ENCODE measurements at places on chromosomes 6 and 20. TPM values are rescaled to one million over a fixed set of nuclear protein-coding genes. Genes with fewer than 3 reads are reported as not detected.
A peak's percentile ranks its signal among the peaks of the same experiment; 100 is the strongest.

- H3K4me3 ChIP-seq = no peak overlapping the region
- peaks cover 5% of the 10 kb centered on the region for H3K4me1 ChIP-seq
- H3K36me3 ChIP-seq = no peaks in the 10 kb centered on the region
- no peak overlapping the region for H3K27ac ChIP-seq
Measured at GRCh38 chr6:131367206-131367873, 205.7 kb upstream of the ARG1 start.

- no peaks in the 10 kb centered on the region for H3K27me3 ChIP-seq
- no peak for DNase-seq
- no peak overlapping the region for H3K4me3 ChIP-seq
- no peaks in the 10 kb centered on the region for H3K36me3 ChIP-seq
- no peak overlapping the region for H3K27ac ChIP-seq
- peaks cover 7% of the 10 kb centered on the region for H3K4me1 ChIP-seq
Measured at GRCh38 chr6:150549007-150549406, 50.7 kb upstream of the PLEKHG1 start.

DNA sequence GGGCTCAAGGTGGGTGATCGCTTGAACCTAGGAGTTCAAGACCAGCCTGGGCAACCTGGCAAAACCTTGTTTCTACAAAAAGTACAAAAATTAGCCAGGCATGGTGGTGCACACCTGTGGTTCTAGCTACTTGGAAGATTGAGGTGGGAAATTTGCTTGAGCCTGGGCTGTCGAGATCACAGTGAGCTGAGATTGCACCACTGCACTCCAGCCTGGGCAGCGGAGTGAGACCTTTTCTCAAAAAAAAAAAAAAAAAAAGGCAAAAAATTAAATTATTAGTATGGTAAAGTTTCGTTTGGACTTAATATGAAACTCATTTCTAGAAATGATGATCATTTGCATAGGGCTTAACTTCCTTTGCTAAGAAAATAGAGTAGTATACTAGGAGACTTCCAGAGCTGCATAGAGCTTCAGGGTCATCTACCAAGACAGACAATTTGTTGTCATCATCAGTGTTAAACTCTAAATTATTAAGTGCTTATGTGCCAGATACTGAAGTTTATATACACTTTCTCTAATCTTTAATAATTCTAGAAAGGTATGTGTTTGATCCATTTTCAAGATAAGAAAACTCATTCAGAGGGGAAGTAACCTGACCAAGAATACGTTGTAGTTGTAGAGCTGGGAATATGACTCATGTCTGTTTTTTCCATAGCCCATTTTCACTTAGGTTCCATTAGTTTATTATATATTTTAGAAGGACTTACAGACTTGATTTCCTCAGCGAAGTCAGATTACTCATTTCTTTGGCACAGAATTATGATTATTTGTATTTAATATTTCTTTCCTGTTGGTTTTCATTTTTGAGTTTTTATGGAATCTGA, 84.5 kb downstream of the SLC16A10 start:
- no peaks in the 10 kb centered on the region for H3K36me3 ChIP-seq
- no peaks in the 10 kb centered on the region for H3K4me1 ChIP-seq
- no peak overlapping the region for H3K27ac ChIP-seq
- DNase-seq = no peak
- no peaks in the 10 kb centered on the region for H3K27me3 ChIP-seq

The RAET1L gene
- 1.6 TPM for total RNA-seq

GRCh38 chr6:152952045-152952444, 30.8 kb downstream of the FBXO5 start:
- H3K36me3 ChIP-seq = no peaks in the 10 kb centered on the region
- DNase-seq = no peak

The MEP1A gene
- not detected for total RNA-seq

GRCh38 chr6:127634178-127634577, 57.2 kb downstream of the C6orf58 start:
- no peak overlapping the region for H3K27ac ChIP-seq
- DNase-seq = no peak
- H3K27me3 ChIP-seq = no peaks in the 10 kb centered on the region

- H3K27me3 ChIP-seq = no peaks in the 10 kb centered on the region
- H3K36me3 ChIP-seq = peaks cover 27% of the 10 kb centered on the region
- no peak overlapping the region for H3K27ac ChIP-seq
- H3K4me1 ChIP-seq = no peaks in the 10 kb centered on the region
Measured at GRCh38 chr6:43334466-43335095, 26.0 kb upstream of the CRIP3 start.

DNA sequence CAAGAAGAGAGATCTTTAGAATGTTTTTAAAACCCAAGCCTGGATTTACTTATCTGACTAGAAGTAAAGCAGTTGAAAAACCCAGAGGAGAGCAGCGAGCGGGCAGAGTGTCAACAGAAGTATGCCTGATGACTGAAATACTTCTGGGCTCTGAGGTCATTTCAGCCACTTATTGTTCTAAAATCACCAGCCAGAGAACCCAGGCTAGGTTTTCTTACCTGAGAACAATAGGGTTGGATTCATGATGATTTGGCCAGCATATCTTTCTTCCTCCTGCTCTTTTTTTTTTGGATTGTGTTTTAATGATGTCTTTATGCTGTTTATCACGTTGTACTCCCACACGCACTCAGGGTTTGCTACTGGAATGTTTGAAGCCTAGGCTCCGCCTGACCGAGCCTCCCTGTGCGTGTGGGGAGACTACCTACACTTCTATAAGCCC, 63.0 kb upstream of the KIF25 start:
- peak overlapping the region; percentile 18 for H3K4me3 ChIP-seq
- peak overlapping the region; percentile 67 for H3K27ac ChIP-seq
- no peak for DNase-seq
- peaks cover 13% of the 10 kb centered on the region for H3K36me3 ChIP-seq

GRCh38 chr6:1777921-1778685, 168.4 kb downstream of the FOXC1 start:
- no peak for DNase-seq
- H3K27ac ChIP-seq = no peak overlapping the region
- H3K4me3 ChIP-seq = no peak overlapping the region
- H3K27me3 ChIP-seq = no peaks in the 10 kb centered on the region
- no peaks in the 10 kb centered on the region for H3K36me3 ChIP-seq

DNA sequence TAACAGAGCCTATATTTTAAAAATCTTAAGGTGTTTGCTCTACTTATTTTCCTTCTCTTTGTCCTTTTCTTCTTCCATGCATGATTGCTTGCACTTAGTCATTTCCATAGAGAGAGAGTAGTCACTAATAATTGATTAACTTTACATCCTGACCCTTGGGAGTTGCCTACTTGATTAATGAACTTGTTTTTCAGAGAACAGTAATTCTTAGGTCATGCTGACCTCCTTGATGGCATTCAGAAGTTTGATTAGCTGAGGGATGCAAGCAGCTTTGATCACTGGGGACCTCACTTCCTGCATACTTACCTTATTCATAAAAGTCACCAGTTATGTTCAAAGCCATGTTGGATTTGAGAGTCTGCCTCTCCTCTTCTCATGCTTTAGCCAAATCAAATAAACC, 715.6 kb upstream of the ID4 start:
- no peaks in the 10 kb centered on the region for H3K27me3 ChIP-seq
- DNase-seq = no peak
- no peaks in the 10 kb centered on the region for H3K36me3 ChIP-seq
- no peaks in the 10 kb centered on the region for H3K4me1 ChIP-seq
- no peak overlapping the region for H3K27ac ChIP-seq

DNA sequence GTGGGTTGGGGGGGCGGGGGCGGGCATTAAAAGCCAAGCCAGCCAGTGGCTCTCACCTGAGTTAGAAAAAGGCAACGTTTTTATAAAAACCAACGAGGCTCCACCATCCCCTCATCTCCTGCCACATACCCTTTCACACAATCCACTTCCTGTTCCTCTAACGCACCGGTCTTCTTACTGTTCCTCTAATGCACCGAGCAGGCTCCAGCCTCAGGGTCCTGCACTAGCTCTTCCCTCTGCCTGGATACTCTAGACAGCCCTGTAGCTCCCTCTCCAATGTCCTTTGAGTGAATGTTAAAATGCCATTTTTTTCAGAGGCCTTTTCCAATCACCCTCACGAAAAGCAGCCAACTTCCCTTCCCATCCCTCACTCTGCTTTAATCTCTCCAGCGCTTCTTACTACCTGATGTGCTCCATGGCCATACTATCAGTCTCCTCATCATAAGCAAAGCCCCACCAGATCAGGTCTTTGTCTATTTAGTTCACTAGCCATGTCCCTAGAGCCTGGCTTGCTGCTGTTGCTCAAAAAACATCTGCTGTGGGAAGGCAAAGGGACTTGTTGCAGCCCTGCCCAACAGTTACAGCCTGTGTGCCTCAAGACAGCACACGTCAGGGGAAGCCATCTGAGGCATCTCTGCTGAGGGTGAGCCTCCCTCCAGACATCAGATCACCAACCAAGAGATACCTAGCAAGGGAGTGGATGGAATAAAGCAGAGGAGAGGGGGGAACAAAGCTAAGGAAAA, 3.9 kb downstream of the FKBP1A start:
- no peaks in the 10 kb centered on the region for H3K36me3 ChIP-seq
- no peak for DNase-seq
- peak overlapping the region; percentile 6 for H3K4me3 ChIP-seq
- peak overlapping the region; percentile 36 for H3K27ac ChIP-seq
- H3K4me1 ChIP-seq = peaks cover 63% of the 10 kb centered on the region
- H3K27me3 ChIP-seq = no peaks in the 10 kb centered on the region

DNA sequence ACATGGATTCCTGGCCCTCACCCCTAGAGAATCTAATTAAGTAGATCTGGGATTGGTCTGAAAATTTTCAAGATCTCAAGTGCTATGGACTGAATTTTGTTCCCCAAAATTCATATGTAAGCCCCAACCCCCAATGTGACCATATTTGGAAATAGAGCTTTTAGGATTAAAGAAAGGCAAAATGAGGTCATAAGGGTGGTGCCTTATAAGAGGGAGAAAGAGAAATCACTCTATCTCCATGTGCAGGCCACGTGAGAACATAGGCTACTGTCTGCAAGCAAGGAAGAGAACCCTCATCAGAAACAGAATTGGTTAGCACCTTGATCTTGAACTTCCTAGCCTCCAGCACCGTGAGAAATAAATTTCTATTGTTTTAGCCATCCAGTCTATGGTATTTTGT, 8.5 kb upstream of the DSE start:
- H3K4me1 ChIP-seq = peaks cover 4% of the 10 kb centered on the region
- H3K27me3 ChIP-seq = no peaks in the 10 kb centered on the region
- no peak for DNase-seq
- no peak overlapping the region for H3K27ac ChIP-seq
- no peaks in the 10 kb centered on the region for H3K36me3 ChIP-seq

DNA sequence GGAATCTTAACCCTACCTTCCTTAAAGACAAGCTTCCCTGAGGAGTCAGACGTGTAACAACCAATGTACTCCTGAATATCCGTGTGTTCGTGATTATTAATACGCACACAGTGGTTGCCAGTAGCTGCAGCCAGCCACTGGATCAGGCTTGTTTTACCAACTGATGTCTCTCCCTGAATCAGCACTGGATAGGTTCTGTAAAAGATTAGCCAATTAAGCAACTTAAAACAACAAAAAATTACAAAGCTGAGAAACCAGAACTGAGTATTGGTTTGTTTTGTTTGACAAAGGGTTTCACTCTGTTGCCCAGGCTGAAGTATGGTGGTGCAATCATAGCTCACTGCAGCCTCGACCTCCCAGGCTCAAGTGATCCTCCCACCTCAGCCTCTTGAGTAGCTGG, 69.3 kb downstream of the MDN1 start:
- H3K27ac ChIP-seq = no peak overlapping the region
- DNase-seq = no peak
- no peak overlapping the region for H3K4me3 ChIP-seq
- H3K36me3 ChIP-seq = peaks cover 89% of the 10 kb centered on the region
- no peaks in the 10 kb centered on the region for H3K27me3 ChIP-seq
- H3K4me1 ChIP-seq = no peaks in the 10 kb centered on the region

- H3K36me3 ChIP-seq = no peaks in the 10 kb centered on the region
- DNase-seq = no peak
- H3K27me3 ChIP-seq = no peaks in the 10 kb centered on the region
- H3K4me3 ChIP-seq = no peak overlapping the region
- H3K4me1 ChIP-seq = peaks cover 7% of the 10 kb centered on the region
Measured at GRCh38 chr6:141488488-141488887, 644.2 kb upstream of the GJE1 start.

- no peak for DNase-seq
- H3K27me3 ChIP-seq = no peaks in the 10 kb centered on the region
- no peak overlapping the region for H3K27ac ChIP-seq
- H3K36me3 ChIP-seq = no peaks in the 10 kb centered on the region
Measured at GRCh38 chr20:830011-830521, 3.4 kb upstream of the FAM110A start.

DNA sequence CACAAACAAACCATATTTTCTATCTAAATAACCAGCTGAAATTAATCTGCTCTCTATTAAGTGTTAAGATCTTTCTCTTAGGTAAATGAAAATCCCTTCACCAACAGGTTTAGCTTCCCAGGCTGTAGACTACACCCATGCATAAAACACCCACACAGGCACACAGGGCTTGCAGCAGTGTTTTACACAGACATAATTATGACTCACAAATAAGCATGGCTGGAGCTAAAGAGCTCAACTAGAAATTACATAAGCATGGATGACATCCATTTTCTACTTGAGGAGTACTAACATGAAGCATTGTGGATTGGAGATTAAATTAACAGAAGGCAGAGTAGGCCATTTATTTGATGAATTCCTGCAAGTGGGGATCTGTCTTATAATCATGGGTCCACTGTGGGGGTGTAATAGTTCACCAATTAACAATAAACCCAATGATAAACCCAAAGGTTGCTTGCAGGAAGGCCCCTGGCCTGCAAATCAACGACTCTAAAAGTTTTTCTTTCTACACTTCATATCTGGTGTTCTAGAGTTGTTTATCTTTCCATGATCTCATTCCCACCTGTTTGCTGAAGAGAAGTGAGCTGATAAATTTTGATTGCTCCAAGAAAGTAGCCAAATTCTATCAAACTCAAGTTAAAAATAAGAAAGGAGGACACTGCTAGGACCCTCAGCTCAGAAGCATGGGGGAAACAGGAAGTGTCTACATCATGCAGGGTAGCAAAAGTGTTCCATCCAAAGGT, 33.8 kb upstream of the E2F3 start:
- H3K27me3 ChIP-seq = no peaks in the 10 kb centered on the region
- no peak for DNase-seq
- no peaks in the 10 kb centered on the region for H3K36me3 ChIP-seq
- peak overlapping the region; percentile 42 for H3K27ac ChIP-seq
- H3K4me3 ChIP-seq = no peak overlapping the region
- peaks cover 9% of the 10 kb centered on the region for H3K4me1 ChIP-seq
